Fibroblast of villous mesenchyme (primary cell): ENCODE measurements at places on chromosomes 12 and 14. TPM values are rescaled to one million over a fixed set of nuclear protein-coding genes. Genes with fewer than 3 reads are reported as not detected.

The CLEC4A gene
- under 0.01 and 0.32 TPM in 2 replicates for total RNA-seq

The RIMBP2 gene
- not detected in 2 replicates for total RNA-seq

The CCDC175 gene
- total RNA-seq = not detected in 2 replicates

The SLC6A13 gene
- not detected in 2 replicates for total RNA-seq

The AKAP3 gene
- 0.64 and 1.3 TPM in 2 replicates for total RNA-seq

The CLBA1 gene
- total RNA-seq = 5.8 and 6.9 TPM in 2 replicates

The HOXC9 gene
- 0.86 and 7.4 TPM in 2 replicates for total RNA-seq

The USP44 gene
- total RNA-seq = 3.9 and 5.2 TPM in 2 replicates

The KLHL33 gene
- total RNA-seq = under 0.01 and 0.43 TPM in 2 replicates

The SIRT4 gene
- 1.3 and 1.6 TPM in 2 replicates for total RNA-seq

The PDE3A gene
- total RNA-seq = 3.9 and 7.1 TPM in 2 replicates

The BATF gene
- total RNA-seq = not detected in 2 replicates

The HPD gene
- not detected in 2 replicates for total RNA-seq

The GNB3 gene
- 1.7 and 3.9 TPM in 2 replicates for total RNA-seq

The LALBA gene
- not detected in 2 replicates for total RNA-seq

The SLC4A8 gene
- total RNA-seq = 6.9 and 9.0 TPM in 2 replicates

The AP4S1 gene
- total RNA-seq = 5.6 and 6.1 TPM in 2 replicates

The DTX1 gene
- not detected in 2 replicates for total RNA-seq

The BHLHE41 gene
- 6.8 and 8.2 TPM in 2 replicates for total RNA-seq

The SELPLG gene
- 1.3 and 2.2 TPM in 2 replicates for total RNA-seq

The ZDHHC22 gene
- total RNA-seq = not detected in 2 replicates

The KRT7 gene
- total RNA-seq = 20.6 and 36.7 TPM in 2 replicates

The C12orf60 gene
- total RNA-seq = 0.32 and 0.86 TPM in 2 replicates

The RBM19 gene
- total RNA-seq = 26.8 and 29.3 TPM in 2 replicates

The CD4 gene
- total RNA-seq = 1.7 and 1.9 TPM in 2 replicates

The PRIMA1 gene
- total RNA-seq = not detected in 2 replicates

The NFATC4 gene
- 56.4 and 68.2 TPM in 2 replicates for total RNA-seq

The NRIP2 gene
- total RNA-seq = under 0.01 and 0.86 TPM in 2 replicates

The MUCL1 gene
- total RNA-seq = not detected in 2 replicates

The MTA1 gene
- 38.0 and 52.7 TPM in 2 replicates for total RNA-seq

The RHOJ gene
- total RNA-seq = 0.43 and 4.8 TPM in 2 replicates

The NRXN3 gene
- total RNA-seq = 5.5 and 7.3 TPM in 2 replicates

The GLS2 gene
- total RNA-seq = under 0.01 TPM in 1 of 2 replicates, not detected in the other

The FAM222A gene
- 0.32 and 0.43 TPM in 2 replicates for total RNA-seq

The ACSS3 gene
- total RNA-seq = 20.3 and 26.8 TPM in 2 replicates

The ASB8 gene
- total RNA-seq = 23.7 and 27.4 TPM in 2 replicates

The ERP27 gene
- total RNA-seq = not detected in 2 replicates

The MYH6 gene
- total RNA-seq = not detected in 2 replicates

The RTN1 gene
- 0.43 and 0.64 TPM in 2 replicates for total RNA-seq

The CCDC38 gene
- not detected in 2 replicates for total RNA-seq

The SETD3 gene
- 44.1 and 57.0 TPM in 2 replicates for total RNA-seq

The IKBIP gene
- 61.5 and 90.7 TPM in 2 replicates for total RNA-seq

The FAIM2 gene
- 3.0 and 3.9 TPM in 2 replicates for total RNA-seq

The KLRC3 gene
- not detected in 2 replicates for total RNA-seq

The RNASE3 gene
- not detected in 2 replicates for total RNA-seq
